ENCODE measurements at places on chromosomes 3 and 15. TPM values are rescaled to one million over a fixed set of nuclear protein-coding genes. Genes with fewer than 3 reads are reported as not detected.
A peak's percentile ranks its signal among the peaks of the same experiment; 100 is the strongest.

DNA sequence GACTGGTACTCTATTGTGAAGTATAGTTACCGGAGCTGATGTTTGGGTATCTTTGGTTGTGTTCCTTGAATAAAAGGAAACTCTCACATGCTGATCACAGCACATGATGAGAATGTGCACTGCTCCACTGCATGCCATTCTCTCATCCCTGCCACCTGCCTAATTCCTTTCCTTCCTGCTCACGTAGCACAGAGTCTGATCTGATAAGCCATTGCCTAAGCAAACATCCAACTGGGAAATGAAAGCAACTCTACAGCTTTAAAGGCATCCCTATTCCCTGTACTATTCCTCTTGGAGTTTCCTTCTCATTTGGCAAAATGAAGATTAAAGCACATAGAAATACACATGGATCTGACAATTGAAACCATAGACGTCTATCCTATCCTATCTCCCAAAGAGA, 359.8 kb downstream of the C3orf38 start:
- H3K36me3 ChIP-seq, result no peaks in the 10 kb centered on the region
- no peaks in the 10 kb centered on the region for H3K27me3 ChIP-seq
- H3K4me1 ChIP-seq, result no peaks in the 10 kb centered on the region
- H3K4me3 ChIP-seq, result no peak overlapping the region
- H3K27ac ChIP-seq, result no peak overlapping the region

DNA sequence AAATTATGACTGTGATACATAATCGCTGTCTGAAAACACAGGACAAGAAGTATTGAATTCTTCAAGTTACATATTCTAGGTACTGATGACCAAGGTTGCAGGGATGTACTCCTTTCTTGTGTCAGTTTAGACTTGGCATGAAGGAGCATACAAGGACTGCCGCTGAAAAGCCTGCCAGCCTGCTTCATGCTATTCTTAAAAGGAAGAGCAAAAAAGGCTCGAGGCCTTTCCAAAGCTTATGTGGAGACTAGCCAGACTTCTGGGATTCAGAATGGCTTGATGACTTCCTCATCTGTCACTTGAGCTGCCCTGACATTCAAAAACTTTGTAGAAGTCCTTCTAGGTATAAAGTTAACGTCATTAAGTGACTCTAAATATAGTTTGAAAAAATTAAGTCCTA, 92.0 kb downstream of the CADM2 start:
- H3K27ac ChIP-seq, result no peak overlapping the region
- no peaks in the 10 kb centered on the region for H3K27me3 ChIP-seq
- DNase-seq, result no peak

DNA sequence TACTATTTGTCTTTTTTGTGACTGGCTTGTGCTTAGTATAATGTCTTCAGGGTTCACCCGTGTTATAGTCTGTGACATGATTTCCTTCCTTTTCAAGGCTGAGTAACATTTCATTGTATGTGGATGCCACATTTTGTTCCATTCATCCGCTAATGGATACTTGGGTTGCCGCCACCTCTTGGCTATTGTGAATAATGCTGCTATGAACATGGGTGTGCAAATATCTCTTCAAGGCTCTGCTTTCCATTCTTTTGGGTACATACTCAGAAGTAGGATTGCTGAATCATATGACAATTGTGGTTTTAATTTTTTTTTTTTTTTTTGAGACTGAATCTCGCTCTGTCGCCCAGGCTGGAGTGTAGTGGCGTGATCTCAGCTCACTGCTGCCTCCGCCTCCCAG, 15.4 kb downstream of the CRTC3 start:
- H3K4me1 ChIP-seq, result peaks cover 67% of the 10 kb centered on the region
- no peak overlapping the region for H3K27ac ChIP-seq
- peak; percentile 40 for DNase-seq

- no peak for DNase-seq
- no peak overlapping the region for H3K4me3 ChIP-seq
Measured at GRCh38 chr15:83747050-83747717, 93.3 kb downstream of the ADAMTSL3 start.

GRCh38 chr3:44021651-44022594, 219.8 kb upstream of the TOPAZ1 start:
- no peak overlapping the region for H3K4me3 ChIP-seq
- no peak for DNase-seq
- H3K27me3 ChIP-seq, result peaks cover 33% of the 10 kb centered on the region
- H3K4me1 ChIP-seq, result peaks cover 4% of the 10 kb centered on the region
- H3K27ac ChIP-seq, result no peak overlapping the region
- H3K36me3 ChIP-seq, result no peaks in the 10 kb centered on the region

DNA sequence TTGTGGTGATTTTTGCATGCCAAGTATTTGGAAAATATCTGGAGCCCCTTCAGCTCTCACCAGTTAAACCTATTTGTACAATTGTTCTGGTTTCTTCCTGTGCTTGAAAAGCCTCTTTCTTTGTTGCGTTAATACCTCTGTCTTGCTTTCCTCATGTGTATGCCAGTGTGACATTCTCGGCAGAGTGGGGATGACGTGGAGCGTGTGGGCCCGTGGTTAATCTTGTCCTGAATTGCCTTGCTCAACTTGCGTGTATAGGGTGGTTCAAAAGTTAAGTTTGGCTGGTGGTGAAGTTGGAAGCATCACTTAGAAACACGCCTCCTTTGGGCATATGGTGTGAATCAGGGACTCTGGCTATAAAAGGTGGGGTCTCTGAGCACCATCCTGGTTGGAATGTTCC, 67.1 kb downstream of the IGF1R start:
- no peaks in the 10 kb centered on the region for H3K27me3 ChIP-seq
- peaks cover 20% of the 10 kb centered on the region for H3K36me3 ChIP-seq
- H3K27ac ChIP-seq, result no peak overlapping the region
- H3K4me1 ChIP-seq, result peaks cover 73% of the 10 kb centered on the region

DNA sequence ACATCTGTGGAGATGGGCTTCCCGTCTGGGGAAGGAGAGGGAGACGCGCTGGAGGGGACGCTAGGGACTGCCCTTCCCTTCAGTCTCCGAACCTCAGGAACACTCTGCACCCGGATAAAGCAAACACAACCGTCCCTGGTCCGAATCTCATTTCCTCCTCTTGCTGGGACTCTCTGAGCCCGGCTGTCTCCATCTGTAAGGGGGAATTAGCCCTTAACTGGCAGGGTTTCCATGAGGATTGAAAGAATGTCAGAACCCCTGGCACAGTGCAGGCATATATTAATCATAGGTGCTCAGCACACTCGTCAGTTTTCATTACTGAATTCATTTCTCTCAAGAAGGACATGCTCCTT, 19.1 kb upstream of the IGDCC3 start:
- no peak overlapping the region for H3K4me3 ChIP-seq
- no peaks in the 10 kb centered on the region for H3K36me3 ChIP-seq
- peaks cover 6% of the 10 kb centered on the region for H3K4me1 ChIP-seq
- DNase-seq, result no peak
- peaks cover 48% of the 10 kb centered on the region for H3K27me3 ChIP-seq

DNA sequence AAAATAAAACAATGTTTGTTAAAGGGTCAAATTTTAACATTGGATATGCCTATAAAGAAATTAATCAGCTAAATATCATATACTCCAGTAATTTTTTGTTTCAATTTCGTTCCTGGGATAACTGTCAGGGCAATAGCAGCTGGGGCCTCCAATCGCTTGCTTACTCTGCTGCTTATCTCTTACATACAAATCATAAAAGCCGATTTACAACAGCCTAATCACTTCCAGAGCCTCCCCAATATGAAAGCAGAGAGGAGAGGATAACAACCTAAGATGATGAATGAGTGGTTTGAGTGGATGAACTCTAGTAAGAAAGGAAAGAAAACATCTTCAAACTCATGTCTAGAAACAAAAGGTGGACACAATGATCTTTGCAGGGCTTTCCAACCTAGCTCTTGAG, 80.7 kb upstream of the PSMD6 start:
- no peaks in the 10 kb centered on the region for H3K36me3 ChIP-seq
- H3K4me3 ChIP-seq, result no peak overlapping the region
- no peaks in the 10 kb centered on the region for H3K4me1 ChIP-seq
- no peak for DNase-seq
- peaks cover 6% of the 10 kb centered on the region for H3K27me3 ChIP-seq

DNA sequence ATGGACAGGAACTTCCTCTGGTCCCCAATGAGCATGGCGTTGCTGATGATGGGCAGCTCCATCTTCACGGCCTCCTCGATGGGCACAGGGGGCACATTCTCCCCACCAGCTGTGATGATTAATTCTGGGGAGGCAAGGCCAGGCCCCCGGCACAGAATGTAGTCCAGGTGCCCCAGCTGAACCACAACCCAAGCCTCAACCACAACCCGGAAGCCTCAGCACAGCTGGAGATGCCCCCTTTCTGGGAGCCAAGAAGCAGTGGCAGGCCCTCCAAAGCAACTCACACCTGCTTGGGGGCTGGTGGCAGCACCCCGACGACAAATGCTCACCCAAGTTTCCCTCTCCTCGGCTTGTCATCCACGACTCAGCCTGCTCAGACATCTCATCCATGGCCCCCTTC, 25.2 kb downstream of the IDH3A start:
- peaks cover 31% of the 10 kb centered on the region for H3K36me3 ChIP-seq
- H3K27ac ChIP-seq, result peak overlapping the region; percentile 40
- H3K4me3 ChIP-seq, result no peak overlapping the region
- peak; percentile 20 for DNase-seq
- H3K4me1 ChIP-seq, result peaks cover 21% of the 10 kb centered on the region

DNA sequence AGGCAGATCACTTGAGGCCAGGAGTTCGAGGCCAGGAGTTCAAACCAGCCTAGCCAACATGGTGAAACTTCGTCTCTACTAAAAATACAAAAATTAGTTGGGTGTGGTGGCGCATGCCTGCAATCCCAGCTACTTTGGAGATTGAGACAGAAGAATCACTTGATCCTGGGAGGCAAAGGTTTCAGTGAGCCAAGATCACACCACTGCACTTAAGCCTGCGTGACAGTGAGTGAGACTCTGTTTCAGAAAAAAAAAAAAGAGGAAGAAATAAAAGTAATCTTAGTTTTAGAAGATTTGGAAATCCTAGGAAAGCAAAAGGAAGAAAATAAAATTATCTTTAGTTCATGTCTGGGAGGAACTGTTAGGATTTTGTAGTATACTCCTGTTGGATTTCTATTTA, 77.2 kb downstream of the IL12A start:
- H3K27ac ChIP-seq, result no peak overlapping the region
- peaks cover 4% of the 10 kb centered on the region for H3K4me1 ChIP-seq
- H3K27me3 ChIP-seq, result no peaks in the 10 kb centered on the region

GRCh38 chr3:141334627-141335250, 33.6 kb upstream of the ZBTB38 start:
- H3K4me3 ChIP-seq, result no peak overlapping the region
- no peaks in the 10 kb centered on the region for H3K27me3 ChIP-seq
- no peaks in the 10 kb centered on the region for H3K36me3 ChIP-seq
- DNase-seq, result no peak
- H3K4me1 ChIP-seq, result no peaks in the 10 kb centered on the region

DNA sequence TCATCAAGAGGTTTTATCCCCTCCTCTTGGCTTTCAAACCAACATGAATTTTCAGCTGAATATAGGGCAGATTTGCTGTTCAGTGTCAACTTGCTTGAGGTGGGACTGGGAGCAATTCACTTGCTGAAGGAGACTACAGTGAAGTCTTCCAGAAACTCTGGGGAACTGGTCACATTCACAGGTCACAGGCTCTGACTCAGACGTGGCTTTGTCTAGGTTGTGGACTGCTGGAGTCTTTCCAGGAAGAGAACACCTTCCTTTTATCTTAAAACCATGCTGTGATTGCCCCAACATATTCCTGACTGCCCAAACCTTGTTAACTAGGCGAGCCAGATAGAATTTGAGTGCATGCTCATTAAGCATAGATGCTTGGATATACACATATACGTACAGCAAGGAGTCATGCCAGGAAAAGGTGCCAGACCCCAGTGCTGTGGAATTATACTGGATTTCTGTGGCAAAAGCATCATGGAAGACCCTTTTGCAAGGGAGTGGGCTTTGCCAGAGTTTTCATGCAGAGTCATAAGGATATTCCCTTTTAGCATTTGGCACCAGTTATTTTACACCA, 399.1 kb upstream of the TBL1XR1 start:
- DNase-seq, result no peak
- H3K27ac ChIP-seq, result no peak overlapping the region
- H3K4me1 ChIP-seq, result peaks cover 68% of the 10 kb centered on the region
- no peak overlapping the region for H3K4me3 ChIP-seq
- H3K27me3 ChIP-seq, result no peaks in the 10 kb centered on the region
- no peaks in the 10 kb centered on the region for H3K36me3 ChIP-seq

GRCh38 chr3:161268601-161269000, 47.5 kb downstream of the NMD3 start:
- no peak for DNase-seq
- no peak overlapping the region for H3K27ac ChIP-seq
- no peak overlapping the region for H3K4me3 ChIP-seq
- no peaks in the 10 kb centered on the region for H3K27me3 ChIP-seq
- H3K4me1 ChIP-seq, result peaks cover 6% of the 10 kb centered on the region

GRCh38 chr15:81001152-81002008, 657 bp downstream of the TLNRD1 start:
- H3K4me3 ChIP-seq, result peak overlapping the region; percentile 86
- no peaks in the 10 kb centered on the region for H3K27me3 ChIP-seq
- peak; percentile 52 for DNase-seq
- H3K36me3 ChIP-seq, result peaks cover 12% of the 10 kb centered on the region
- peak overlapping the region; percentile 84 for H3K27ac ChIP-seq

- no peak overlapping the region for H3K4me3 ChIP-seq
- no peaks in the 10 kb centered on the region for H3K27me3 ChIP-seq
- peak; percentile 83 for DNase-seq
- H3K36me3 ChIP-seq, result peaks cover 21% of the 10 kb centered on the region
- H3K4me1 ChIP-seq, result peaks cover 8% of the 10 kb centered on the region
- no peak overlapping the region for H3K27ac ChIP-seq
Measured at GRCh38 chr3:42190701-42191442, 75.1 kb downstream of the CCK start.

DNA sequence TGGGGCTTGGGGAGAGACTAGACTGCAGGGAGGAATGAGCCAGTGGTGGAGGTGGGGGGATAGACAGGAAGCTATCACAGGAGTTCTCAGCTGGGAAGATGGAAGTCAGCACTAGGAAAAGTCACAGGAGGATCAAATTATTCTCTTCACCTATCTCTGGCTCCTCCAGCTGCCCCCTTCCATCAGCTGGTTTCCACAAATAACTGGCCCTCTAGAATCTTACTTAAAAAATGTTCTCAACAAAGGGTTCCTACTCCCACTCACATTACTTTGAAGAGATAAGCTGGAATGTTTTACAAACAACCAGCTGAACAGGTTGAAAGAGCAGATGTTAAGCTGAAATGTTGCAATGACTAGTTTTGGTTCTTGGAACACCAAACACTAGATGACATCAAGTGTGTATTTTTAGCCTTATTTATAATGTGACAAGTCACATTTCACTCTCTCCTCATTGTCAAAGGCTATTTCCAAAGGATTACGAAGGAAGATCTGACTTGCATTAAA, 102.7 kb upstream of the AADACL2 start:
- H3K27ac ChIP-seq, result no peak overlapping the region
- H3K4me1 ChIP-seq, result no peaks in the 10 kb centered on the region
- H3K36me3 ChIP-seq, result no peaks in the 10 kb centered on the region
- no peaks in the 10 kb centered on the region for H3K27me3 ChIP-seq
- DNase-seq, result no peak

MYL3 gene
- total RNA-seq, result not detected

VWA5B2 gene
- total RNA-seq, result not detected

ANKUB1 gene
- not detected for total RNA-seq

GHSR gene
- not detected for total RNA-seq

Measured in activated naive CD4-positive, alpha-beta T cell treated with anti-CD3 and anti-CD28 coated beads for 36 hours (primary cell).